ENCODE measurements at places on chromosomes 4 and X.

GRCh38 chr4:85414972-85415371 lies 60.0 kb upstream of the ARHGAP24 start:
- DNase-seq = no peak

GRCh38 chr4:165006456-165006855 lies 25.3 kb upstream of the TRIM60 start:
- no peak for DNase-seq

- DNase-seq = no peak
These were observed 6.2 kb upstream of the MAN2B2 start for GRCh38 chr4:6568689-6569332.

- DNase-seq = no peak
These were observed 69.1 kb upstream of the PLAC1 start for GRCh38 chrX:134727363-134727762.

DNA sequence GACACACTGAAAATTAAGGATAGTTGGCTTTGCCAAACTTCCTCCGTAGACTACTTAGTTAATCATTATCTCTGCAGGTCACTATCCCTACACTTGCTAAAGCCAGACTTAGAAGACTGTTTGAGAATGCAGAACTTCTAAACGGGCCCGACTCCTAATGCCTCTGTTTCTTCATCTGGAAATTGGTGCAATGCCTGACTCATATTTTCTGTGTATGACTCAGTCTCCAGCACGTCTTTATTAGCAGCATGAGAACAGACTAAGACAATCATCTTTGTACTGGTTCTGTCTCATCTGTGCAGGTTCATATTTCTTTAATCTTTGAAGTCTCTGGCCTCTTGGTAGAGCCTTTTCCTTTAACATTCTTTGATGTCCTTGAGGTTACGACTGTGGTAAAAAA lies 411.9 kb upstream of the ACTRT1 start:
- DNase-seq = no peak

DNA sequence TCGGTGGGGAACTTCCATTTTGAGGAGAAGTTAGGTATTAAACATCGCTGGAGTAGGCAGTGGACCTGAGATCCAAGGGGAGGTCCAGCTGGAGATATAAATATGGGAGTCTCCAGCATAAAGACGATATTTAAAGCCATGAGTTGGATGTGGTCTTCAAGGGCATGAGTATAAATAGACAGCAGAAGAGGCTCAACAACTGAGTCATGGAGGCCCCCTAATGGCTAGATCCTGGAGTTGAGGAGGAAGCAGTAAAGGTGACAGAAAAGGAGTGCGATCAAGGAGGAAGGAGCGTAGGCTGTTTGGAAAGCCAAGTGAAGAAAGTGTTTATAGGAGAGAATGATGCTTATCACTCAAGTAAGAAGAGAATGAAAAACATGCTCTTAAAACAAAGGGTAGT lies 18.1 kb upstream of the APBB2 start:
- no peak for DNase-seq

DNA sequence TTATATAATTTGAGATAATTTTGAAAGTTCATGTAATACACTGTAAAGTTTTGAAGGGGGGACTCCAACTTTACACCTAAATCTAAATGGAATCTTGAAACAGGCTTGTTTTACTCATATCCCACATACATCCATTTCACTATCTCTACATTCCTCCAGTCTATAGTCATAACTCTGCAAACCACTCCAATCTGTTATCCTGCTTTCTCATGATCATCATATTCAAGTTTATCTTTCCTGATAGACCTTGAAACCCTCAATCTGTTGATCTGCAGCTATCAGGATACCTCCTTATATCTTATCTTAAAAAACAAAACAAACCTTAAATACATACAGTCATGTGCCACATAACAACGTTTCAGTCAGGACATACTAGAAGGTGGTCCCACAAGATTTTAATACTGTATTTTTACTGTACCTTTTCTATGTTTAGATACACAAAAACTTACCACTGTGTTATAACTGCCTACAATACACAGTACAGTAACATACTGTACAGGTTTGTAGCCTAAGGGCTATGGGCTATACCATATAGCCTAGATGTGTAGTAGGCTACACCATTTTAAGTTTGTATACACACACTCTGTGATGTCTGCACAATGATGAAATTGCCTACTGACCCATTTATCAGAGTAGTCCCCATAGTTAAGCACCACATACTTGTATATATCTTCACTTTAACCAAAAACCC lies 14.0 kb downstream of the CHIC2 start:
- no peak for DNase-seq

- no peak for DNase-seq
These were observed 829.3 kb upstream of the LCORL start for GRCh38 chr4:18850867-18851266.

GRCh38 chr4:89788206-89789072 lies 48.5 kb downstream of the SNCA start:
- DNase-seq = no peak

- DNase-seq = no peak
These were observed 454.4 kb upstream of the ATOH1 start for GRCh38 chr4:93373893-93374860.

DNA sequence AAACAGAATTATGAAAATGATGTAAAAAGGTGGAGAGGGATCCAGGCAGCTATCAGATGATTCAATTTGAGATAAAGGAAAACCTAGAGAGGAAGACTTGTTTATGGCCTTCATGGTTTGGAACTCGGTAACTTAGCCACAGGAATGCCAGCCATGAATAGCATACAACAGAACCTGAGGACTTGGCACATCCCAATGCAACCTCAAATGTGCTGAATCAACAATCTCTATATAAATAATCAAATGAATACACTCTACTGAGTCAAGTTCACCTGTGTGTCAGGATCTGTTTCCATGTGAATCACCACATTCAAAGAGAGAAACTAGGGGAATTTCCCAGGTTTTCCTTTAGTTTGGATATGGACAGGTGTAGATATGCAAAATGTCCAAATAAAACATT lies 86.9 kb downstream of the MBNL3 start:
- DNase-seq = no peak

- no peak for DNase-seq
These were observed 2.2 kb downstream of the NKX6-1 start for GRCh38 chr4:84496706-84497503.

DNA sequence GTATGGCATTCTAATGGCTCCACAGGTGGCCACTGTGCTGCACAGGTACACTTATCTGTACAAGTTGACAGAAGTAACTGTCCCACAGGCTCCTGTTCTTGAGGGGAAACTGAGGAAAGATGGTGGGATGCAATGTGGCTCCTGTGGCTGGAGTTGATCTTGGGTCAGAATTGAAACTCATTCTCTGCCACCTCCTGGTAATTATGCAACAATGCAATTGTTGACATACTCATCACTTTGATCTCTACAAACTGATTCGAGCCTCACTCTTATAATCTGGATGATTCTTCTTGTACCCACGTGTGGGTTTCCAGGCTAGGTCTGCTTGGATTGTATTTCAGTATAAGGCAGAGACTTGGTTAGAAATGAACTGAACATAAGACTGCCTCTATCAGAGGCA lies 148.8 kb downstream of the CCNG2 start:
- DNase-seq = no peak

GRCh38 chr4:123102897-123103471 lies 180.6 kb upstream of the NUDT6 start:
- DNase-seq = no peak

GRCh38 chrX:47091149-47091775 lies 13.0 kb downstream of the RGN start:
- DNase-seq = no peak

GRCh38 chr4:43782391-43782790 lies 666.2 kb downstream of the KCTD8 start:
- no peak for DNase-seq

- DNase-seq = no peak
These were observed 207.9 kb upstream of the FAM241A start for GRCh38 chr4:111937368-111937767.

- peak; percentile 74 for DNase-seq
These were observed at the start of gene SGCB for GRCh38 chr4:52038103-52038912. Gene SGCB, minus strand, starts transcription at chr4:52038299. Its CDS starts 40 bp downstream, at chr4:52038259.

GRCh38 chr4:98891478-98892337 lies 37.2 kb downstream of the EIF4E start:
- DNase-seq = no peak

GRCh38 chr4:7359400-7360062 lies 75.2 kb downstream of the PSAPL1 start:
- no peak for DNase-seq

DNA sequence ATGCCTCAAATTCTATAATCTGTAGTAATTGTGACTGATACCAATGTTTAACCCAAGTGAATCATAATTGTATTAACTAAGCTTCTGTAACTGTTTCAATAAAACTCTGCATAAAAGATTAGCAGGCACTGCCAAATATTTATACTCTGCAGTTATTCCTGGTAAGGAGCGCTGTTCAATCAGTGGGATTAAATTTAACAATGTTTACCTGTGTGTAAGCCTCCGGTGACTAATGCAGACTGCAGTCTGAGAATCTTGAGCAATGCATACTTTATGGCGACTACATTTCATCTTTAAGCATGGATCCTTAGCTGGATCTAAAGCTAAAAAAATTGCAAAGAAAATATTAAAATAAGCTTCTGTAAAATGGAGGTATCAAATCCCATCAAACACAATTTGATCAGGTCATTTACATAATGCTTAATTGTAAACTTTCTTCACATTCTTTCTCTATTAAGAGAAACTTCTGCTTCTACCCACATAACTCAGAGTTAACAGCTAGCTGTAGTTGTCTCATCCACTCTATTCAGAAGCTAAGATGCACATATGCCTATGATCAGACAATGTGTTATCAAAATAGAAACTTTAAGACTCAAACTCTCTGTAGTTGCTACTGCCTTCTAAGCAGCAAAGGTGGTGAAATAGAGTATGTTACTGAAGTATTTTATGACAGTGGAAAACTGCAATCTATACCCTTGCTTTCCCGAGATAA lies 234.0 kb downstream of the SPOCK3 start:
- DNase-seq = no peak

DNA sequence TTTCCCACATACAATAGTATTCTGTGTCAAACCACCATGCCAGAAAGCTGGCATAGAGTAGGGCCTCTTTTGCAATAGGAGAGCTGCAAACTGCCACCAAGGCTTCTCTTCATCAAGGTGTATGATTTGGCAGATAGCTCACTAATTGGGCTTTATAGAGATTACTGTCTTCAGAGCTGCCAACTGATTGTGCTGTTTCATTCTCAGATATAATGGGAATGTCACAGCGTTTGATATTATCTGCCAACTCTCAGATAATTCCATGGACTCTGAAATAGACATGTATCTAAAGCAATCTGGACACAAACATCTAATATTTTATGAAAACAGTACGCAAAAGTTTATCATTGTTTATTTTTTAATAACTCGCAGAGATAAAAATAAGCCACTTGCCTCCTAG lies 1289.1 kb downstream of the STIM2 start:
- no peak for DNase-seq

GRCh38 chrX:46325312-46325877 lies 219.8 kb downstream of the ZNF674 start:
- peak; percentile 59 for DNase-seq

- no peak for DNase-seq
These were observed 9.4 kb downstream of the LETM1 start for GRCh38 chr4:1846580-1846979.

- DNase-seq = no peak
These were observed 221.0 kb upstream of the BCOR start for GRCh38 chrX:40318801-40319200.

DNA sequence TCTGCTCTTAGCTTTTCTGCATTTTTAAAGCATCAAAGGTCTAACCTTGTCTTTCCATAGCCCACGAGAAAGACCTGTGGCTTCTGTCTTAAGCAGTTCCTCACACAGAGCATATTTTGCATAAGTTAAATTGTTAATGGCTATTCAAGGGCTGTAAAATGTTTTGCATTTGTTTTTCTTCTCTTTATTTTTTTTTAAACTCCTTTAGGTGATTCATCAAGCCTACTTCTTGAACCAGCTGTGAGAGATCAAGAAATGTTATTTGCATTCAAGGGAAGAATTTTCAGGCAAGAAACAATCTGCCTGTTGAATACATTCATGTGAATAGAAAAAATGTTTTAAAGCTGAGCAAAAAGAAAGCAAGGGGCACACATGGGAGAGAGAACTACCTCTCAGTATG lies 423.8 kb upstream of the FRG1 start:
- DNase-seq = no peak

- peak; percentile 14 for DNase-seq
These were observed 55.5 kb upstream of the FBXW7 start for GRCh38 chr4:152591396-152591795.

DNA sequence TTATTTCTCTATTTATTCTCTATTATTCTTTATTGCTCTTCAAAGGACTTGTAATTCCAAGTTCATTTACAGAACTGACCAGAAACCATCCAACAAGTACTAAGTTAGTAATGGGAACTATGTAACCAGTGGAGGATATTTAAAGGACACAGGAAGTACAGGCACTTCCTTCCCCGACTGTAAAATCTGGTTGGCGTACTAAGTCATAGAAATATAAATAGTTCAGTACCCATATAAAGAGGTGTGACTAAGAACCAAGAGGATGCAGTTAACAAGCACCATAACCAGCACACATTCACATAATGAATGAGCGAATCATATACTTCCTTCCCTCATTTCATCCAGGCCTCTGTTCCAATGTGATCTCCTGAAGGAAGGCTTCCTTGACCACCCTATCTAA lies 3.6 kb upstream of the EIF4E start:
- DNase-seq = no peak

DNA sequence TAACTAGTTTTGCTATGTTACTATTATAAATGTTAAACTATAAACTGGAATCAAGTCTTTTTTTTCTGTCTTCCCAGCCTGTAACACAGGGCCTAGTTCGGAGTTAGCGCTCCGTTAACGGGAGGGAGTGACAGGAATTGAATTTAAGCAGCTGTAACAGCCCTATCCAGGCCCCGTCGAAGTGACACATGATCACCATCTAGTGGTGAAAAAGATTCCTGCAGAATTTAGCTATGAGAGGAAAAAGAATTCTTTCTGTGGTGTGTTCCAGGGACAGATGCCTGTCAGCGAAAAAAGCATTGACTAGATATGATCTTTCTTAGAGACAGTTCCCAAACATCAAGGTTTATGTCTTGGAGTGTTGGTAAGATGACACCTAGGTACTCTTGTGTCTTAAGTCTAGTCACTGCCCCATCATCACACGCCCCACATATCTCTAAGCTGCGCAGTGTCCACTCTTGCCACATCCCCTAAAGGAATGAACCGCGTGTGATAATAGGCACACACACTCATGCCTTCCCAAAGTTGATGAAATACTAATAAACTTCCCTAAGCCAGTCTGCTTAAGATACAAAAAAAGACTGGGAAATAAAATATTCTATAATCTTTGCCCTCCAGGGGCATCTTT lies 2.1 kb downstream of the GAB3 start:
- DNase-seq = no peak

GRCh38 chr4:37989398-37990260 lies 29.4 kb downstream of the PTTG2 start:
- DNase-seq = no peak

GRCh38 chr4:124899997-124900396 lies 187.5 kb upstream of the ANKRD50 start:
- DNase-seq = no peak

DNA sequence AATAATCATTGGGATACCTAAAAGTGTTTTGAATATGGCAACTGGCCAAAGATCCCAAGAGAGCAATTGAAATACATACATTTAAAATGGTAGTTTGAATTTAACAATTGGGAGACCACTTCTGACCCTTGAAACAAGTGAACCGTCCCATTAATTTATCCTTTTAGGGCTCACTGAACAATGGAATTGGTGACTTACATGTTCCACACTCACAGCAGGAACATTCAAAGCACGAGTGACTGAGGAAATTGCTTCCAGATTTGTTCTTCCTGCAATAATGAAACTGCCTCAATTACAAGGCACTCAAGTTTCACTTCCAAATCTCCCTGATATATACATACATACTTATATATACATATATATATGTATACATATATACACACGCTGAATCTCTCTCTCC lies 20.6 kb downstream of the SLC39A8 start:
- no peak for DNase-seq
